ENCODE measurements at places on chromosomes 4 and X. TPM values are rescaled to one million over a fixed set of nuclear protein-coding genes. Genes with fewer than 3 reads are reported as not detected.

POF1B gene
- not detected for total RNA-seq

PSAPL1 gene
- under 0.01 TPM for total RNA-seq

TREX2 gene
- 0.90 TPM for total RNA-seq

CDK16 gene
- 112 TPM for total RNA-seq

RAB41 gene
- not detected for total RNA-seq

SSX1 gene
- total RNA-seq: not detected

SMPX gene
- total RNA-seq: not detected

CFI gene
- total RNA-seq: 10.7 TPM

Data from cardiac atrium fibroblast (primary cell).